ENCODE measurements at places on chromosomes 2 and 18. TPM values are rescaled to one million over a fixed set of nuclear protein-coding genes. Genes with fewer than 3 reads are reported as not detected.

Gene IL18R1
- total RNA-seq: 15.0 TPM

Gene MEP1B
- not detected for total RNA-seq

Gene RAB6C
- total RNA-seq: not detected

Gene POTEC
- total RNA-seq: not detected

Gene SLC14A1
- total RNA-seq: 3.1 TPM

Data from activated CD8-positive, alpha-beta T cell treated with anti-CD3 and anti-CD28 coated beads for 36 hours (primary cell).